ENCODE measurements at places on chromosomes 2 and 18.

- no peak for DNase-seq
Measured at GRCh38 chr2:136250131-136250530, 132.2 kb upstream of the CXCR4 start.

DNA sequence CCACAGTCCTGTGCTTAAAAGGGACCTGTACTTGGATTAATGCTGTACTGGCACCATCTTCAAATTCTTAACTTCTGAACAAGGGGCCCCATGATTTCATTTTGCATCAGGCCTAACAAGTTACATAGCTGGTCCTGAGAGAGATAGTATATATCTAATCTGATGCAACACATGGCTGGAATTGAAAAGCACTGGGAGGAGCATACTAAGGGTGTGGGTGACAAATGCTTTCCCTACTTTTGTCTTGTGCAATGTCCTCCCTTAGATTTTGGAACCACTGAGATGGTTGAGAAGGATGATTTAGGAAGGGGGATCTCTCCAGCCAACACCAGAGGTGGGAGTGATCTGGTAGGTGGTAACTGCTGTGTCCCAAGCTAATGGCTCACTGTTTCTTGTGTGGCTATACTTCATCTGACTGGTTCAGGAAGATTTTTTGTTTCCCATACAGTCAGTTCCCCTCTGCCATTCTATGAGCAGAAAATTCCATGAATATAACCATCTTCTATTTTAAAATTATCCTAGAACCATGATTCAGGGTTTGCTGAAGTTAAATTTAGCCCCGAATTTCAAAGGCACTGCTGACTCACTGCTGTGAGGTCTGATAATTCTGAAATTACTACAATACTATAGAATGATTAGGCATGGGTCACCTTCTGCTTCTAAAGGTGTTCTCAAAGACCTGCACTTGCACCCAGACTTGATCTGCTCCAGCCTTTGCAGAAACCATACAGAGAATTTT, 108.3 kb upstream of the NCKAP5 start:
- no peak for DNase-seq

DNA sequence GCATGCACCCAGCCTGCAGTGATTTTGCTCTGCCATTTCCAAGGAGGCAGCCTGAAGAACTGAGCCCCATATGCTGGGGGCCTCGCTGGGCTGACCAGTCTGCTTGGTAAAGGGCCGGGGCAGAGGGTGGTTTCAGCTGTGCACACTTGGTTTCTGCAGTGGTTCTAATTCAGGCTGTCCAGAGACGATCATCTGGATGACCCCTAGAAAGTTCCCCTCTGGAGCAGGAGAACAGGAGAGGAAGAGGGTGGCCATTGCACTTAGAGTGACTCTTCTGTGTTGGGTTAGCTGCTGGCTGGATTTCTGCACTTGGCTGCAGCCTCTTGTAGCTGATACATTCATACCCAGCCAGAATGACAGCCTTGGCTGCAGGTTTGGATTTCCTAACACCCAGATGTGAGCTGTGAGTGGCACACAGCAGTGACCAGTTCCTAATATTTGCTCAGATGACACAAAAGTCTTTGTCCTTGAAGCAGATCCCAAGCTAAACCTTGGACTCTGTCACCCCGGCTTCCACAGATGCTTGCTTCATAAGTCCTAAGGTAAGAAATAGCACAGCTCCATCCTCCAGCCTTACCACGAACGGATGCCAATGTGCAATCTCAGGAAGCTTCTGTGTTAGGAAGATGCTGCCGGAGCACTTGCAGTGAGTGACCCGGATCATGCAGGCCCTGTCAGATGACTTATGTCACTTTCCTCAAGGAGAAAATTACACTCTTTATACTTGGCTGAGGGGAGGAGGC, 105.6 kb downstream of the HNRNPLL start:
- no peak for DNase-seq

GRCh38 chr18:9638886-9639285, 24.5 kb upstream of the PPP4R1 start:
- DNase-seq: no peak

GRCh38 chr2:20722592-20723240, 55.8 kb downstream of the GDF7 start:
- no peak for DNase-seq

DNA sequence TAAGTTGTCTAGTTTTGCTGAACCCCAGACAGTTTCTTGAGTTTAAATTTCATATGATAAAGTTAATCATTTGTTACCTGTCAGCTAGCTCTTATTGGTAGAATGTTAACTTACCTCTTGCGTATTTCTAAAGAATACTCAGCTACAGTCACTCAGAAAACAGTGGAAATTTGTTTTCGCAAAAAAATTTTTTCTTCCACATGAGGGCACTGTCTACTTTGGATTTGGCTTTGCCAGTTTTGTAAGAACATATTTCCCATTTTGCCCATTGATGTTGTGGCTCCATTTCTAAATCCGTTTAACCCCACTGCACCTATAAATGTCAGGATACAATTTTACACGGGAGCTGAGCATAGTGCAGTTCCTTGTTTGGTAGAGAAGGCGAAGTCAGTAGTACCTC, 19.1 kb upstream of the GCFC2 start:
- DNase-seq: no peak

DNA sequence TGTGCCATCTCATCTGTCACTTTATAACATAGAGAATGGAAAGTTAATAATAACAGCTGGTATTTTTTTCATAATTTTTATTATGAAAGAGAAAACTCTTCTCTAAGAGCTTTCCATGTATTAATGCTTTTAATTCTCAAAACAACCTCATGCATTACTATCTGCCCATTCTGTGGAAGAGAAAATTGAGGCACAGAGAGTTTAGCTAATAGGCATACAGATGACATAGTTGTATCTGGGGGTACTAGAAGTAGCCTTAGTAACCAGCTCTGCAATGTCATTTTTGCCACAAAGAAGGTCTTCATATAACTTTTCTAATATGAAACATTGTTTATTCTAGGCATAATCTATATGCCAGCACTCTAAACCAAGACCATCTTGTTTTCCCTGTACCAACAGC, 36.3 kb upstream of the COBLL1 start:
- DNase-seq: no peak

- DNase-seq: no peak
Measured at GRCh38 chr18:70037431-70038061, 89.9 kb upstream of the CD226 start.

GRCh38 chr2:146481629-146482028, 1363.2 kb upstream of the ACVR2A start:
- DNase-seq: no peak

DNA sequence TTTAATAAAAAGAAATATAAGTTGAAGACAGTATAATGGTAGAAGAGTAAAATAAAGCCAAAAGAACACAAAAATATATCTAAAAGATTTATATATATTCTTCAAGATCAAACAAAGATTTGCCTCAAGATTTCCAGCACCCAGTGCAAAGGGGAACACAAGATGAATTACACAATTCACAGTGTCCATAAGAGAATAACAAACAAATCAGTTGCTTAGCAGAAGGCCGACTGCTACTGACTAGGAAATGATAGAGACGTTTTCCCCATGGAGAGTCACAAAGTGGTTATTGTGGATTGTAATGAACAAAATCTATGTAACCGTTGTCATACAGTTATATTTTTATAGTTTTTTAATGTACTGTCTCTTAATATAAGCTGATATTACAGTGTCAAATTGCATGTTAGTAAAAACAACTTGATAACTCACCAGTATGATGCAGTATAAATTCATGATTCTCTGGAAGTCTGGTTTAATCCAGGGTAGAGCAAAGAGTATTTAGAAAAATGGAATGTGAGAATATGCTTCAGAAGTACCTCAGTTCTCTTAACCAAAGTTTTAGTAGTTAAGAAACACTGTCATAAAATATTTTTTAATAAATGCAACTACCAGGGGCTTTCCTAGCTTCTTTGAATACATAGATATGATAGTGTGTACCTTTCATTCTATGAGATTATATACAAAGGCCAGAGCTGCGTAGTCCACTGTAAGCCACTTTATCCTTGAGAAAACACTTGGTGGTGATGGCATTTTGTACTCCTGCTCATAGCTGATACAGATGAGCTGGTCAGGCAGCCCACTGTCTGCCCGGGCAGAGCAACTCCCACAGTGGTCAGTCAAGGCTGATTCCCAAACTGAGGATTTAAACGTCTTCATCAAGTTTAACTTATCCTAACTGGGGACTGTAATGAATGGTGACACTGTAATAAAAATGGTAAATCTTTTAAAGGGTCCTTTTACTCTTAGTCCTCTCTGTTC, 180.5 kb upstream of the DTNA start:
- DNase-seq: no peak

DNA sequence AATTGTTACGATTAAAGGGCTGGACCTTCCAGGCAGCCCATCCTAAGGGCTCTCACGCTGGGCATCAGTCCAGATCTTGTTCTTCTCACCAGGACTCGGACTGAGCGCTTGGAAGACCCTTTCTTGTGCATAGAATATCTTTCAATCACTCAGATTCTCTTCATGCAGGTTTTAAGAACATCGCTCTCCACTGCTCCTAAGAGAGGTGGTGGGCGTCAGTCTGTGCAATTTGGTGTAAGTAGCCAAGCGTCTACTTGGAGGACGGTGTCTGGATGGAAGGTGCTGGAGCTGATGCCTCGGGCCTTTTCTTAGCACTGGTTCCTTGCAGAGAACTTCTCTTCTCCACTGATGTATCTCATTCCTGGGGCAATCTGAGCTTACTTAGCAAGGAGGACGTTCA, 68.7 kb downstream of the ASB1 start:
- DNase-seq: no peak

All from esophagus squamous epithelium (tissue), 5 donors.